GM12864 (cell line): ENCODE measurements at places on chromosomes 13 and 19.

DNA sequence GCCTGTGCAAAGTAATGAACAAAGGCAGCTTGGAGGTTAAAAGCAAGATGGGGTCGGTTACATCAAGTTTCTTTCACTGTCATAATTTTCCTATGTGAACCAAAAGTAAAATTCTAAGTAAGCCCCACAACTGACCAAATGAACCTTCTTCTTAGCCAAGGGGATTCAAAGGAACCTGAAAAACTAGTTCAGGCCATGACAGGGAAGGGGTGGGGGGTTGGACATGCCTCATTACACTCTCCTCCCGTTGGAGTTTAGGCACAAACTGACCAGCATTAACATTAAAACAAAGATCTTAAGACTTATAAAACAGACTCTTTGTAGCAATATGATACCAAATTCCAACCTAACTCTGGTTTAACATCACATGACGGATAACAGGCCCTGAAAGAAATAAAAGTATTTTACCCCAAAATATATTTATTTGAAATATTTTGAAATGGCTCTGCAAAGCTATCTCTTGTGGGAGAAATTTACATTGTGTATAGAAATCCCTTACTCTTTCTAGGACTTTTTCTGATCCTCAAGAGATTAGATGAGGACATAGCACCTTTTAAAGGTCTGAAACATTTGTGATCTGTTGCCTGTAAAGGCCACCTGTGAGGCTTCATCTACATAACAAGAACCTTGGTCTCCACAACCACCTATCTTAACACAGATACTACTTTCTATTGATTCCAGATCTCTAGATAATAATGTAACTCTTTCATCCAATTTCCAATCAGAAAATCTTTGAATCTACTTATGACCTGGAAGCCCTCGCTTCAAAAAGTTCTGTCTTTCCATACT lies 1829.0 kb upstream of the MIR17HG start:
- DNase-seq = no peak

DNA sequence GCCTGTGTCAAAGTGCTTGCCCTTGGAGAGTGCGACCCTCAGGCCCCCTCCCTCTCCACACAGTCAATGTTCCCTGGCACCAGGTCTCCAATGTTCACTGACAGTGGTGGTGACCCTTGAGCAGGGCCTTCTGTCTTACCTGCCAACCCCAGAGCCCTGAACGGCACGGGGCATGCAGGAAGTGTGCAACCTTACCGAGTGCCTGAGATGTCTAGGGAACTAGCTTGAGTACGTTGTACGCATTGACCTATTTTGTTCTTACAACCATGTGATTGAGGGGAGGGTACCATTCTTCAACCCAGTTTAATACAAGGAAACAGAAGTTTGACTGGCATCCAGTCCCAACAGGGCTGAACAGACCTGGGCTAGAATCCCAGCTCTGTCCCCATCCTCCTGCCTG lies 13.2 kb downstream of the MAG start:
- no peak for DNase-seq

DNA sequence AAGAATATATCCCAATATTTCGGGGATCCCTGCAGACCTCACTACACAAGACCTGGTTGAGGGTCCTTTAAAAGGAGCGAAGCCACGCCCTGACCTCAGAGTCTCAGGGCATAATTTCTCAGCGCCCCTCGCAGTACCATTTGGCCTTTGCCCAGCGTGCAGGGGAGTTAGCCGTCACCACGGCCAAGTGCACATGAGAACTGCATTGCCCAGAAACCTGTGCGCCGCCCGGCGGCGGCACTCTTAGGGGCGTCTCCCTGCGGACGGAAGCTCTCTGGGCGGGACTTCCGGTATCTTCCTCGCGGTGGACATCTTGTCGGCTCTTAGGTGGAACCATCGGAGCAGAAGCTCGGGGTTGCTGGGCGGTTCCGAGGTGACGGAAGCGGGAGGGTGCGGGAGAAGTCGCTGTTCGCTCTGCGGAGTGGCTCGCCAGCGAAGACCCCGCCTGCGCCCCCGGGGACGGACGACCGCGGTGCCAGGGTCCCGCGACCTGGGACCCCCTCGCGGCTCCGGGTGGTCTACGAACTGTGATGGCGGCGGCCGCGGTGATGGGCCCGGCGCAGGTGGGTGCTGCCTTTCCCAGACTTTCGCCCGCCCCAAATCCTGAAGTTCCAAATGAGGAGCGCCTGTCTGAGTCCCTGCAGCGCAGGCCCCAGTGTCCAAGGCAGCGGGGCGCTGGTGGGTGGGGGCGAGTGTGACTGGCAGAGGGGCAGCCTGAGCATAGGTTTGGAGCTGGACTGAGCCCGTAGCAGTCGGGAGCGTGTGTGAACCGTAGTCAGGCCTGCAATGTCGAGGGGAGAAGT lies at the start of gene ZNF134:
Gene ZNF134 (plus strand): TSS at position 302 of the 803 bp plus-strand sequence. CDS start 5,227 bp downstream, outside the sequence.
- DNase-seq = peak; percentile 83

DNA sequence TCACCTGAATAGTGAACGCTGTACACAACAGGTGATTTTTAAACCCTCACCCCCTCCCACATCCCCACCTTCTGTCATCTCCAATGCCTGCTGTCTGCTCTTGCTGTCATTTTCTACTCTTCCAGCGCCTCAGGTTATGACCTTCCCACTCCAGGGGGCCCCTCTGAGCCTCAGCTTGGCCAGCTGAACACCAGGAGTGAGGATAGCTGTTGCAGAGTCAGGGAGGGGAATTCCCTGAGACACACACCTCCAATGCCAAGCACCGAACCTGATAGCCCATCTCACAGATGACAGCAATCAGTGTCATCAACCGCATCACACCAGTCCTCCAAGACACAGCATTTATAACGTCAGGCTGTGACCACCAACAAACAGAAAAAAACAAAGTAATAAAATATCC lies 193.5 kb downstream of the ZNF536 start:
- DNase-seq = no peak

- no peak for DNase-seq
Observed at GRCh38 chr13:93758575-93758974, 532.0 kb downstream of the GPC6 start.
